Stimulated activated CD4-positive, alpha-beta T cell treated with anti-CD3 and anti-CD28 coated beads, Interleukin-1b, Interleukin-23, amount 100 ng/mL, for 1 hour (primary cell): ENCODE measurements at places on chromosomes 3 and 15.

GRCh38 chr15:90553248-90553745 is 23.6 kb downstream of the CRTC3 start:
- no peak for DNase-seq

- no peak for DNase-seq
Observed at GRCh38 chr3:184472723-184473428, 88.7 kb upstream of the EPHB3 start.

DNA sequence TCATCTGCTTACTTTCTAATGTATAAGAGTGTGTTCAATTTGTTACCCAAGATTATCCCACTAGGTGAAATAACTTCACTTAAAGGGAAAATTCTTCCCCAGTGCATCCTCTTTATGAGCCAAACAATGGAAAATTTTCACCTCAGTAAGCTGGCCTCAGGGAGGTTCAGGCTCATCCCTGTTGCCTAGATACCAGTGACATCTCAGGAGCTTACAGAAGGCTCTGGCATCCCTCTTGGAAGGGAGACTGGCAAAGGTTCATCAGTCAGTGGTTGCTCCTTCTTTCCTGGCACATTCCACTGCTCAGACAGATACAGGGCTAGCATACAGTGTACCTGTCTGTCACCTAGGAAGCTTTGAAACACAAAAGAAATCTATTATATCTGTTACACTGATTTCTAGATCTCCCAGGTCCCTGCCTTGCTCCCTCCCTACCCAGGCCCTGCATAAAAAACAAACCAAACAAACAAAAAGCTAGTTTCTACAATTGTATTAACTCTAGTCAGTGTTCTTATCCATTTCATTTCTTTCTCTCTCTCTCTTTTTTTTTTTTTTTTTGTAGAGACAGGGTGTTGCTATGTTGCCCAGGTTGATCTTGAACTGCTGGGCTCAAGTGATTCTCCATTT is 1.7 kb downstream of the IP6K2 start:
- no peak for DNase-seq

GRCh38 chr3:131701153-131701770 is 198.5 kb upstream of the MRPL3 start:
- DNase-seq, result no peak

DNA sequence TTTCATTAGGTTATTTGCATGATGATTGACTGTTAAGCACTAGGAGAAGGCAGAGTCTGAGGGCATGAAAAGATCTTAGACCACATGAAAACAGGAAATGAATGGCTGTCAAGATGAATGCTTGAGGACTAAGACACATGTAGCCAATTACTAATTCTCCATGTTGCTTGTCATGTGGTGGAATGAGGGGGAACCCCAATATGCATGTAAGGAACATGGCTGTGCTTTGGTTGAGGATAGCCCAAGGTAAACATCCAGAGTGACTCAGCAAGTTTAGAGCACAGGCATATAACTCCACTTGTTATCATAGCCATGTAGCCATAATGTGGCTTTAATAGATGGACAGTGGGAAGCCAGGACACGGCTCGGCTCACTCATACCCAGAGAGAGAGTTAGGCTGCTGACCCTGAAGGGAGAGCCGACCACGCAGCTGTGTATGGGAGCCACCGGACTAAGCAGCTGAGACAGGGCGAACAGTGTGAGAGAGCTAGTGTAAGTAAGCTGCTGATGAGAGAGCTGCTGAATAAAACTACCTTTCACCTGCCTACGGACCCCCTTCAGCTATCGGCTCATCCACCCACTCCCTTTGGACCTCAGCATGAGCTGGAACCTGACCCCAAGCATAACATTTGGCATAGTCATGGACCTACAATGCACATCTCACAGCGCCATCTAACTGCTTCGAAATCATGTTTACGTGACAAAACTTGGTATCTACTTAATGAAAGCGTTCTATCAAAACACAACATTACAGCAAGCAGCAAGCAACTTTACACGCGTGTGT is 37.6 kb downstream of the ANO10 start:
- DNase-seq, result no peak

DNA sequence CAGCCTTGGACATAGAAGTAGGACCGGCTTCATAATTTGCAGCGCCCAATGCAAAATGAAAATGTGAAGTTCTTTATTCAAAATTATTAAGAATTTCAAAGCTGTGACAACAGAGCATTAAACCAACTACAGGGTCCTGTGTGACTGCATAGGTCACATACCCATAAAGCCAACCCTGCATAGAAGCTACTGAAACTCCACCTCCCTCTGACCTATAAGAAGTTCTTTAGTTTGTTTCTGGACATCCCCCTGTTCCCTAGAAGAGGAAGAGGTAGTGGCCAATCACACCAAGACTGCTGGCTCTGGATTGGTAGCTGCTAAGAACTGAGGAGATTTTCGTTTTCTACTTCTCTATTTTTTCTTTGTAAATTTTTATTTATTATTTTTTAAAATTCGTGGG is 9.0 kb upstream of the SELENOT start:
- no peak for DNase-seq

DNA sequence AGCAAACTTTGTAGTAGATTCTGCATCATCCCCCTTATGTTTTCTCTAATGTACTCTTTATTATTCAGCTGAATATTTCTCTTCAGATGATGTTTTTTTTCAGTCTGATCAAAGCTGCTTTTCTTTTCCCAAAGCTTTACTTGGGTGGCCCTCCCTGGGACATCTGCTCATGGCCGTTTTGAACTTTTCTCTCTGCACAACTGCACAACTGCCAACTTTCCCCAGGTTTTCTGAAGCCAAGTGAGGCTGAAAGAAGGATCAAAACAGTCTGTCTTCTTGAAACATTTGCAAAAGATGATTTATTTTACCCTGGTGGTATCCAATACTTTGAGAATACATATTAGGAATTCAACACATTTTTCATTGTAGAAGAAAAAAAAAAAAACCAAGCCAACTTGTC is 43.0 kb downstream of the GASK1A start:
- DNase-seq, result no peak

DNA sequence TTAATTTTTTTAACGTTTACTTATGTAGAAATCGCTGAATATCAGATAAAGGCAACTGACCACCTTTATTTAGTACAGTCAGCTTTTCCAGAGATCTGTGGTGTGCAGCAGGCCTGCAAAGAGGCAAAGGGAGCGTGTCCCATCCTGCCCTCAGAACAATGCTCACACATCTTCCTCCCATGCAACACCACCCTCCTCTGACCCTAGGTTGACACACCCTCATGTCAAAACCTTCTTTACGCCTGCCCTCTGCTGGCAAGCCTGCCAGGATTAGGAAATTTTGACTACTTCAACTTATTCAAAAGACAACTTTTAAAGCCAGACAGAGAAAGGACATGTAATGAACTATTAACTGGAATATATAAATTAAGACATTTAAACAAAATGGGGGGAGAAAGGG is 513.7 kb downstream of the FOXP1 start:
- DNase-seq, result peak; percentile 37

DNA sequence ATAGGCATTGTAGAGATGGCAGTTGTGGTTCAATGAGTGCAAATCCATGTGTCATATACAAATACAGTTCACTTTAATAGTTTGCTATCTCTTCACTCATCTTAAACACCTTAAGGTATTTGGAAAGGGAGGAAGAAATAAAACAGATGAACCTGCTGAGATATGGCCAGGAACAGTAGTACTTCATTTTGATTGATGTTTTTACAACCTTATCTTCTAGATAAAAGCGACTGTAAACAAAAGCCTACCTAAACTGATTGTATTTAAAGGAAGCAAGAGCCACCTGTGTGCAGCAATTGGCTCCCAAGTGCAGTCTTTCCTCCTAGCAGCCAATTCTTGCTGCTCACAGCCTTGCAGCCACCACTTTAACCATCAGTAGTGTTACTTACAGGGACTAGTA is 217.7 kb downstream of the CDIN1 start:
- no peak for DNase-seq

GRCh38 chr3:156353563-156353962 is 201.4 kb downstream of the SSR3 start:
- DNase-seq, result no peak

DNA sequence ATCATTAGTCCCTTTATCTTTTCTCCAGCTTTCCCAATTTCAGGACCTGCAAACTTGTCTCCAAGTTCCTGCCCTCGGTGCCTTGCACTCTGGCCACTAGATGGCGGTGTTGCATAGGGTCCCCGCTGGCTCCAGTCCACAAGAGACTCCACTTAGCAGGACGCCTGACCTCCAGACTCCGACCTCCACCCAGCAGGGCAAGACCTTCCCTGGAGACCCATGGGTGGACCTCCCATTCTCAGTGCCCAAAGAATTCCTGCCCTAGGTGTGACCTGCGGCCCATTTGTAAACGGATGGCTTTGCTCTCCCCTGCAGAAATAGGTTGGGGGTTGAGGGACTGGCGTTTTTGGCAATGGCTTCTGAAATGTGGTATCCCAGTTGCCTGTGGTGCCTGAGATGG is 82.6 kb downstream of the LSM3 start:
- DNase-seq, result peak; percentile 39

DNA sequence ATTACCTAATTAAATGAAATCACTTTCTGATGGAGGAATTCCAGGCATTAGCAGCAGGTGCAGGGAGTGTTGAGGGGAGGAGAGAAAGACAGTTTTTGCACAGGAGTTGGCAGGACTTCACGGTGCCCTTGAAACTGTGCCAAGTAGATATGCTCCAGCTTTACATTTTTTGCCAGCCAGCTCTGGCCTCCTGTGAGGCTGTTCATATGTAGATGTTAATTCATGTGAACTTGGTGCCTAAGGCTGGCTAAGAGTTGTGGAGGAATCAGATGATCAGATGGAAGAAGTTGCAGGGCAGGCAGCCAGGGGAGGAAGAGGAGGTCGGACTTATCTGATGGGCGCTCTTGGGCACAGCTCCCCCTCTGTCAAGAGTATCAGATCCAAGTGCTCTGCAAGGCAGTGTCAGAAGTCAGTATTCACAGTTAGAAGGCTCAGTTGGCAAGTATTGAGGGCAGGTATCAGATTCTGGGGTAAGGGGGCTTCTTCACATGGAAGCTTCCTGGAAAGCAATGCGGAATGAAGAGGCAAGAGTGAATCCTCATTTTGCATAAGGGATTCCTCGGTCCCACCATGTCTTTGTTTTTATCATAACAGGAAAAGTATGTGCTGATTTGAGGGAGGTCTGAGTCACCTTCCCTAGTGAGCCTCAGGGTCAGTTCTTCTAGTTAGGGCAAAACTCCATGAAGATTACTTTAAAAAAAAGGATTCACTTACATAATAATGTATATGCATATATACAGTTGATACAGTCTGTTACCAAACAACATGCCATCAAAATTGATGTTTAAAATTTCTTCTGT is 172.6 kb upstream of the UMPS start:
- no peak for DNase-seq

DNA sequence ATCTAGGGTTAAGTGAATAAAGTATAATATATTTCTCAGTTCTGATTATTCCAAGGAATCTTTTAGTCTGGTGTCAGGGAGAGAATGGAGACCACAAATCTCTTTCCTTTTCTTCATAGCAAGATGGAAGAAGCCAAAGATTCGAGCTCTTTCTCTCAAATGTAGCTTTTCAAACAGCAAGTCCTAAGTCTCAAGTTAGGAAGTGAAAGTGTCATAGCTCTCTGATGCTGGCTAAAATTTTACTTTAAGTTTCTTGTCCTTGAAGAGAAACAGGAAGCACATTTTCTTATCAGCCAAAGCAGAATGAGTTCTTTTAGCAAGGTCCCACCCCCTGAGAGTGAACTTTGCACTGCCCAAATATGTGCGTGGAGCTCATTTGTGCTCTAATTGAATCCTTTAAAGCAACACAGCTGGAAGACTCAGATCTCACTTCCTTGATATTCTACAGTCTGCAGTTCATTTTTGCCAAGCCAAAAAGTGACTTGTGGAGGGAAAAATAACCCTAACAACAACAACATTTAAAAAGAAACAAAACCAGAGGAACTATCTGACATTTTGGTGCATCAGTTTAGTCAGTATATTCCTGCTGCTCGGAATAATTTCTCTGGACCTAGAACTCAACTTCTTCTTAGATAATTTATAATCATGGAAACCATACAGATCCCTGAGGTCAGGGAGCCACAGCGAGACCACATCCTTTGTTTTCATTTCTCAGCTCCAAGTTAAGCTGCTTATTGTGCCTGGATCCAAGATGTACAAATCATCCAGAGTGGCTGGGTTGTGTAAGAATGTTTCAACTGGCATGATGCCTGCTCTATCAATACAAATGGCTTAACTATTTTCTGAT is 238.7 kb upstream of the P2RY1 start:
- no peak for DNase-seq

DNA sequence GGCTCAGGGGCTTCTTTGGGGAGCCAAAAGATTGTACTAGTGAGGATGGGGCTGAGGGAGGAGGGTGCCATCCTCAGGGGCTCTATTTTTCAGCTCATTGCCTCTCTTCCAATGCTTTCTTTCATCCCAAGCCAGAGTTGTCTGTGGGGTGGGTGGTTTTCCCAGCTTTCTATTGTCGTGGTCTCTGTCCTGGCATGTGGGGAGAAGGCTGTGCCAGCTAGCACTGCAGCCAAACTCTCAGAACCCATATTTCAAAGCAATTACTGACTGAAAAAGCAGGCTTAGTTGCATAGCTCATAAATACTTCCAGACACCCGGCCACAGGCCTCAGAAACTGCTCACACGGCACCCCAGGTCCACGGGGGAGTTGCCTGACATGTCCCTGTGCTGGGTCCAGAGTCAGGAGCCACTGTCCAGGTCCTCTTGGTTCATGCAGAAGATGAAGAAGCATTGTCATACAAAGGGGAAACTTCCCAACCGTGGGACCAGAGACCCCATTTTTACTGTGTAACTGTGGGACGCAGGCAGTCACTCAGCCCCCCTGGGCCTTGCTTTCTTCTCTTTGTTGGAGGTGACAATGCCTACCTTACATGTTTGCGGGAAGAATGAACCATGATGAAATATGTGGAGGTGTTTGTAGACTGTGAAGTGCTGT is 27.6 kb downstream of the FGD5 start:
- DNase-seq, result no peak

DNA sequence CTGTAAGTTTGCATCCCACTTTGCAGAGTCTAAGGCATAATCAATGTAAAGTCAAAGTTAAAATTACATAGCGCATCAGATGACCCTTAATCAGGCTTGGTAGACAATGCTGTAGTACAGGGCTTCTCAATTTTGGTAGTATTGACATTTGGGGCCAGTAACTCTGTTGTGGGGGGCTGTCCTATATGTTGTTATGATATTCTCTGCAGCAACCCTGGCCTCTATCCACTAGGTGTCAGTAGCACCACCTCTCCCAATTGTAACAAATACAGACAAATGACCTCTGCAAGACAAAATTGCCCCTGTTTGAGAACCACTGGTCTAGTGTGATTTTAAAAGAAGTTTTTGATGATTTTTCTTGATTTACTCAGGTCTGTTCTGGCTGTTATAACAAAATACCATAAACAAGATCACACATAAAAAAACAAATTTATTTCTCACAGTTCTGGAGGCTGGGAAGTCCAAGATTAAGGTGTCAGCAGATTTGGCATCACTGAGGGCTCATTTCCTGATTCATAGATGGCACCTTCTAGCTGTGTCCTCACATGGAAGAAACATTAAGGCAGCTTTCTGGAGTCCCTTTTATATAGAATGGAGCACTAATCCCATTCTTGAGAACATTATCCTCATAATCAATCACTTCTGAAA is 37.6 kb upstream of the SLC9A9 start:
- peak; percentile 1 for DNase-seq

DNA sequence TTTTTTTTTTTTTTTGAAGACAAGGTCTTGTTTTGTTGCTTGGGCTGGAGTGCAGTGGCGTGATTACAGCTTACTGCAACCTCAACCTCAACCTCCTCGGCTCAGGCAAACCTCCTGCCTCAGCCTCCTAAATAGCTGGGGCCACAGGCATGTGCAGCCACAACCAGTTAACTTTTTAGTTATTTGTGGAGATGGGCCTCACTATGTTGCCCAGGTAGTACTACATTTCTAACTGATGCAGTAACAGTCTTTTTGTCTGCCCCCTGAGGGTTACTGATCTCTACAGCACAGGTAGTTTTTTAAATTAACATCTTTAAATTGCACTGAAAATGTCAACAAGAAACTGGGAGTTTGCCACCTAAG is 3.4 kb upstream of the LMLN start:
- no peak for DNase-seq
